CD8-positive, alpha-beta memory T cell (primary cell): ENCODE measurements at places on chromosomes 7 and 10.

DNA sequence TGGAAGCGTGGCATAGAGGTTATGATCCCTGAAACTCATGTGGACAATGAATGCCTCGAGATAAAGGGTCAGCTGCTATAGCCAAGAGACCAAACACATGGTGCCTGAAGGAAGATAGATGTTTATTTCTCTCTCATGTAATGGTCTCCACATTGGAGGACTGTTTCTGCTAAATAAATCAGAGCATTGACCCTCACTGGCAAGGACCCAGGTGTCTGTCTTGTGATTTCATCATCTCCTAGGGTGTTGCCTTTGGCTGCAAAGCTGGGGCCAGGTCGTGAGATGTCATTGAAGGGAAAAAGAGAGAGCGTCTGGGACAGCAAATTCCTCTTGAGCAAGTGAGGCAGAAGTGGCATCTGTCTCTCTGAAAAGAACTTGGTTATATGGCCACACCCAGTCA lies 64.6 kb downstream of the JCAD start:
- DNase-seq = no peak

GRCh38 chr10:125984346-125984745 lies 88.0 kb downstream of the FANK1 start:
- no peak for DNase-seq

DNA sequence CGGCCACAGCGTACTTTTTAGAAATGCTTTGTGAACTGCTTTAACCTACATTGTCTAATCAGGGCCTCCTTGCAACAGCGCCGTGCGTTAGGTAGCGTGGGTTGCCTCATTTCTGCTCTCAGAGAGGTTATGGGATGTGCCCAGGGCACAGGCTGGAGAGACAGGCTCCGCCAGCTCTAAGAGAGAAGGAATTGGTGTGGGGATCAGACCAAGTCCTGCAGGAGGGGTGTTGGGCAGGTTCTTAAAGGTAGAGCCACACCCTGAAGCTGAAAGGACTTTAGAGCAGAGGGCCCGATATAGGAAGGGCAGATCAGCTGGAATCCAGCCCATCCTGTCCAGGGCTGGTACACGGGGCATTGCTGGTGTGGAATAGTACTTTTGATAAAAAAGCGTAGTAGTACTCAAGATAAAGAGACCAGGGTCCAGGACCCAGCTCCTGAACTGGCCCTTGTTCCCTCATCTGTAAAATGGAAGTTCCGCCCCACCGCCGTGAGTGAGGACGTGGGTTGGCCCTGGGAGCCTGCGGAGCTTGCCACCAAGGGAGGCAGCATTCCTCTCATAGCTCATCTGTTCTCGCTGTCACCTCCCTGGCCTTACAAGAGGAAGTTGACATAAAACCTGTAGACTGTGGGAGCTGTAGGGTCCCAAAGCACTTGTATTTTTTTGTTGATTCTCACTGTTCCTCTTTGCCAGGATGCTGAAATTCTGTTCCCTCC lies 37.2 kb downstream of the TMEM120A start:
- no peak for DNase-seq

- no peak for DNase-seq
Observed at GRCh38 chr10:84348447-84348846, 20.1 kb downstream of the CCSER2 start.

DNA sequence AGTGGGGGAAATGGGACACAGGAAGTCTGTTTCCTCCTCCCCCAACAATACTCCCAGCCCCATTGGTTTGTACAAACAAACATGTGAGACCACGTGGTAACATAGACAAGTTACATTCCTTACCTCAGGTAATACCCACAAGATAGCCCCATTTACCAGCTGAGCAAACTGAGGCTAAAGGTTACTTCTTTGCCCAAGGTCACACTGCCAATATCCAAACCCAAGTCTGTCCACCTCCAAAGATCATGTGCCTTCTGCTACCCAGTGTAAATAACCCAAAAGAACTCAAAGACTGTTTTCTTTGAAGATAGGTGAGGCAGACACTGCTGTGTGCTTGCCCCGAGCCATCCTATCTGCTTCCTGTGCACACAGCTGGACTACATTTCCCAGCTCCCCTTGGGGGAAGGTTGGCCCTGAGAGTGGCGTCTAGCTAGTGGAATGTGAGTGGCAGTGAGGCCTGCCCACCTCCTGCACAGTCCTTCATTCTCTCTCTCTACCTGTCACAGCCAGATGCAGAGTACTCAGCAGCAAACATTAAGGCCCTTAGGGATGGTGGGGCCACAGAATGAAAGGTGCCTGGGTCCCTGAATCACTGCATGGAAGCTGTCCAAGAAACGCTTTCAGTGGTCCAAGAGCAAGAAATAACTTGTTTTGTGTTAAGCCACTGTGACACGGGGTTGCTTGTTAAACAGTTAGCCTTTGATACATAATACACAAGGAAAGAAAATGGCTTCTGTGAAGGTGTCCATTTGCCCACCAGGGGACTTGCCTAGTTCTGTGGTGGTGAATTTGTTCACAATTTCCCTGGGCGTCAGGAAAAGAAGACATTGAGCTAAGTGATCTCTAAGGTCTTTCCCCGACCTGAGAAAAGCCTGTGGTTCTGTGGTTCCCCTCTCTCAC lies 257.7 kb upstream of the NFE2L3 start:
- peak; percentile 60 for DNase-seq

- no peak for DNase-seq
Observed at GRCh38 chr10:18294633-18295032, 154.4 kb downstream of the CACNB2 start.

DNA sequence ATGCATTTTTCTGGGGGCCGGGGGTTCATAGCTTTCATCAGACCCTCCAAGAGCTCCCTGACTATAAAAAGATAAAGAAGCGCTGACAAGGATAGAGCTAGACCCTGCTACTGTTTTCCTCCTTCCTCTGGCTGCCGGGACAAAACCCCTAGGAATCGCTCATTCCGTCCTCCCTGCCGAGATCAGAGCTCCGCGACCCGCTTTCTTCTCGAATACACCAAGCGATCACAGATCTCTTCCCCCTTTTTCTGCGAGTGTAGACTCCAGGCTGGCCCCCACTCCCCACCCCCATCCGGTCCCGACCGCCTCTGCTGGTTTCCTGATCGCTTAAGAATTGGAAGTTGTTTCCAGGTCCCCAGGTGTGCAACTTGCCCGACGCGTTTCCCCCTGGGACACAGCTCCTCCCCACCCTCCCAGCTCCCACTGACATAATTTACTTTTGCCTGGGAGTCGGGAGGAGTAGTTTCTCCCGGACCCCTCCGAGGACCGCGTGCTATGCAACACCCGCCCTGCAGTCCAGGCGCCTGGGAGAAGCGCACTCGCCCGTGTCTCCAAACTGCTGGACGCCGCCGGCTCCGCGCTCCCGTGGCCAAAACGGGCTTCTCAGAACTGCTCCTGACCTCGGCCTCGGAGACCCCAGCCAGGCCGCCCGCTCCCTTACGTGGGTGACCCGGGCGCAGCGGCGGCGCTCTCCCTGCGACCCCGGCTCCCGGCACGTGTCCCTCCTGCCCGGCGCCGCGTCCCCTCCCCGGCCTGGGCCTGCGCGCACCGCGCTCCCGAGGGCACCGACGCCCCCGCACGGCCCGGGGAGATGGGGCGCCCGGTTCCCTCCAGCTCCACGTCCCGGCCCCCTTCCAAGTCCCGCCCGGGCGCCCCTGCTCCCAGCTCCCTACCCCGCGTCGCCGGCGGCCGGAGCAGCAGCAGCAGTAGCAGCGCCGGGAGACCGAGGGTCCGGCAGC lies 552 bp downstream of the IL15RA start:
- peak; percentile 24 for DNase-seq

- DNase-seq = no peak
Observed at GRCh38 chr10:44982496-44982895, 3.9 kb upstream of the DEPP1 start.

DNA sequence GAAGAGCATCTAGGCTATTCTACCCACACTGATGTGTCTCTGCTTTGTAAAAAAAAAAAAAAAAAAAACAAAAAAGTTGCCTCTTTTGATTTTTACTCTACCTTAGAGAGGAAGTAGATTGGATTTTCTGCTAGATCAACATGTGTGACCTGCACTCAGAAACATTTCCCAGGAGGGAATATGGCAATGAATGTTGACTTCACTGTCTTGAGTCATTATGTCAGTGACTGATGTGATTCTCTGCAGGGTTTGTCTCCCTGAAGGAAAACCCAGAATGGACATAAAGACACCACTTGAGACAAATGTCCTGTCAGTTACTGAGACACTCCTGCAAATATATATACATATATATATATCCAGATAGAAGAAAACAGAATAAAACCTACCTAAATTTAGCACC lies 370.3 kb downstream of the BMPER start:
- DNase-seq = no peak

DNA sequence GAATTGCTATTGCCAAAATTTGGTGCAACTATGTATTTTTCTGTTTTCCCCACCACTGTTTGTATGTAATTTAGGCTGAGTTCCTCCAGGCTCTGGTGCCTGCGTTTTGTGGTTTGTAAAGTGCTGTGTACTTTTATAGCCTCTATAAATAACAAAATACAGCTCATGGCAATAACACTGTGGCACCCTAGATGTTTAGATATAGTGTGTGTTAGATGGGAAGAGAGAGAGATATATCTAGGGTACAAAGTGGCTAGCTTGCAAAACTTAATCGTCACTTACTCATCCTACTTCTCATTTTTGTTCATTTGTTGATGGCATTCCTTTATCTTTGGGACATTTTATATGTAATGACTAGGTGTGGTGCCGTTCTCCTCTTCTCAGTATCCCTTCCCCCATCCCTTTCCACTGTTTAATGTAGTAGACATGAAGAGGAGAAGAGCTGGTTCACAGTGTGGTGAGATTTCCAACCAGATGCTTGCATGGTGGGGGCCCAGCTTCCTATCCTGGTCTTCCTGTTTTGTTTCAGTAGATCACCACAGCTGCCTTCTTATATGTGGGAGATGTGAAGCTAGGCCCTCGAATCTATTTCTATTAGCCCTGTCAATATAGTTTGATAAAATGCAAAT lies 115.0 kb downstream of the SND1 start:
- DNase-seq = no peak

- DNase-seq = no peak
Observed at GRCh38 chr7:45580053-45580872, 6.1 kb downstream of the ADCY1 start.

DNA sequence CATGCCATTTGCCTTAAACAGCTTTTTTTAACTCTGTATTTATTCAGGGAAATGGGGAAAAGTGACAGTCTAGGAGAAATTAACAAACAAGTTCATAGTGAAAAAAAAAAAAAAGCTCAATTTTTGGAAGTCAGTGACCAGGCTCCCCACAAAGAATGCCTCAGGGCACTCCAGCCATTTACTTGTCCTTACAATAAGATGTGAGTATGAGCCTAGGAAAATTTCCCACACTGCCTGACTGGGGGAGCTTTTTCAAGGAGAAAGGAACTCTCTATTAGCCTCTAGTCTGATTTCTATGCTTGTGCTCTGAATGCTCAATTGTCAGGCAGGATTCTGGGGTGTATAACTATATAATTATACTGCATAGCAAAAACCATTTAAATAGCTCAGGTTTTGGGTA lies 74.9 kb upstream of the NRBF2 start:
- DNase-seq = no peak

DNA sequence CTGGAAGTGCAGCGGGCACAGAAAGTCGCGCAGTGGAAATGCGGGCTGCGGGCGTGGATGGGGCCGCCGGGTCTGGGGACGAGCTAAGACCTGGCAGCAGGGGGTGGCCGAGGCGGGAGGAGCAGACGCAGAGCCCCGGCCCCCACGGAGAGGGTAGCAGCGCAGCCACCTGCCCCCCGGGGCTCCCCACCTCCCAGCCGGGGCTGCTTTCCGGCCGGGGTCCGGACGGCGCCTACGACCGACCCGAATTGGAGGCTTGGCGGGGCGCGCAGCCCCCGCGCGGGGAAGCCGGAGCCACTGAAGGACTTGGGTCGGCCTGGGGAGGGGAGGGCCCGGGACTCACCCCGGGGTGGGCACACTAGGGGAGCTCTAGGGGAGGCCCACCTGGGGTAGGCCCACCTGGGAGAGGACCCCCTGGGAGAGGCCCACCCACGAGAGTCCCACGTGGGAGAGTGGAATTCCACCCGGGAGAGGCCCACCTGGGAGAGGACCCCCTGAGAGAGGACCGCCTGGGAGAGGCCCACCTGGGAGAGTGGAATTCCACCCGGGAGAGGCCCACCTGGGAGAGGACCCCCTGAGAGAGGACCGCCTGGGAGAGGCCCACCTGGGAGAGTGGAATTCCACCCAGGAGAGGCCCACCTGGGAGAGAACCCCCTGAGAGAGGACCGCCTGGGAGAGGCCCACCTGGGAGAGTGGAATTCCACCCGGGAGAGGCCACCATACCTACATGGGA lies 854 bp upstream of the CFAP46 start:
- DNase-seq = no peak

DNA sequence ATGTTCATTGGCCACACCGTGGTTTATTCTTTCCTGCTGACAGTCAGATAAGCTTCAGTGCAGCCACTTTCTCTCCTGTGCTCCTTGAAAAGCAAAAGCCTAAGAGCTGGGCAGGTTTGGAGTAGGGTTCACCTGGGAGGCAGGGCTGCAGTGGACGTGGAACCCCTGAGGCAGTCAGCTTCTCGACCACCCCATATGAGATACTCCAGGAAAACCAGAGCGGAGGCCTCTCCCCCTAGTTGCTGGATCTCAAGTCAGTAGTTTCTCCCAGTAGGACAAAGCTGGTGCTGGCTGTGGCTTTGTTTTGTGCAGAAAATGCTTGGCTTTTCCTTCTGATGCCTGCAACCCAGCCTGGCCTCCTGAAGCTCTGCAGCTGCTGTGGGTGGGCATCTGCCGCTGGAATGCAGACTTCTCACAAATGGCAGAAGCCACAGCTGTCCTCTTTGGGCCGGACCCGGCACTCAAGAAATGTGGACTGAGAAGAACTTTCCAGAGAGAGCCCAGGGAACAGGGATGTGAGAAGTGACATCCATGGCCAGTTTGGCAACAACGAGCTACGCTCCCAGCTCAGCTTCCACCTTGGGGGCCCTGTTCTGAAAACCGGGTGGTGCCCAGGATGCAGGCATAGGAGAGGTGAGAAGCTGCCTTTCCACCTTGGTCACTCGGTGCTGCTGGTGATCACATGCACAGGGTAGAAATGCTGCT lies 276.6 kb upstream of the TCERG1L start:
- no peak for DNase-seq

DNA sequence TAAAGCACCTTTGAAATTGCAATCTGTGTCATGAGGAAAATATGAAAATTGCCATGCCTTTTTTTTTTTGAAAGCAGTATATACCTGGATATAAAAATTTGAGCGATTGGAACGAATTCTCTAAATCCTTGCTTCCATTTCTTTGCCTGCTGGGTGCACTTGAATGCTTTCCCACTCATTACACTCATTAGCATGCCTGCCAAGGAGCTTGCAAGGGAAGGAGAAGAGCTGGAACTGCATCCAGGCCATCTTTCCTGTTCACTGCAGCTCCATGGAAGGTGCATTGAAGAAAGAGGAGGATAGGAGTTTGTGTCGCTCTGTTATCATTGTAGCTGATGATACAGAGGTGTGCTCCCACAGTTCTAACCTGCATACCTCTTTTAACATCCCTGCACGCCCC lies 102.4 kb upstream of the GJD4 start:
- DNase-seq = no peak
